ENCODE measurements at places on chromosomes 7 and 10.

- DNase-seq, result peak; percentile 56
Observed at GRCh38 chr10:101189461-101190401, 39.5 kb downstream of the LBX1 start.

DNA sequence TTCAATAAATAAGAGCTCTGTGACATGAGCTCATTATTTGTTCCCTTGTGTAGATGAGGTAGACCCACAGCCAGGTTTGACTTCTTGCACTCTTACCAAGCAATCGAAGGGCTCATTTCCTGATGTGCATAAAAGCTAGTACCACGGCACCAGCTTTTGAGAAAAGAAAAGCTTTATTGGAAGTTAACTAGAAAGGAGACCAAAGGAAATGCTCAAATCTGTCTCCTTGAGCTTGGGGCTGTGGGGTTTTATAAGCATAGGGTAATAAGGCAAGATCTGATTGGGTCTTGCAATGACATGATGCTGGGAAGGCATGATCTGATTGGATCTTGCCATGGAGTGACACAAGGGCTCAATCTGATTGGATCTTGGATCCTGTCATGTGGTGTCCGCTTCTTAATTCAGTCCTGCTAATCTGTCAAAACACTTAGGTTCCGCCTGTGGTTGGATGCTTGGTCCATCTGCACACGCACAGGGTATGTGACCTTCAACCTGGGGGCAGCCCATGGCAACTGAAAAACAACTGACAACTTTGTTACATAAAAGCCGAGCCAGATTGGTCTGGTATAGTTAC lies 47.8 kb upstream of the FRMD4A start:
- DNase-seq, result no peak

DNA sequence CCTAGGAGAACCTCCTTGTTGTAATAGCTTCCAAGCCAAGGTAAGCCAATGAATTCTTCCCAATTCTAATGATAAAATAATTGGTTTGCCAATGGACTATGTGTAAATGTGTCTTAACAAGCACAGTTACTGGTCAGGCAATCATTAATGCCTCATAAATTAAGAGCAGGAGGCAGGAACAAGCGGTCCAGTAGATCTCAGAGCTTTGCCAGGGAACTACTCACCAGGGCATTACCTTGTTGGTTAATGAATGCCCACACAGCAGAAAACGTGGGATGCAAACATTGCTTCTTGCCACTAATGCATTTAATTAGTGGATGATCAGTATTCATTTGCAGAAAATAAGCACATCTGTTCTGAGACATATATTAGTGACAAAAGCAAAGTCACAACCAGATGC lies 26.7 kb upstream of the ZNF800 start:
- no peak for DNase-seq

- no peak for DNase-seq
Observed at GRCh38 chr7:106652909-106653308, 8.0 kb downstream of the CCDC71L start.

DNA sequence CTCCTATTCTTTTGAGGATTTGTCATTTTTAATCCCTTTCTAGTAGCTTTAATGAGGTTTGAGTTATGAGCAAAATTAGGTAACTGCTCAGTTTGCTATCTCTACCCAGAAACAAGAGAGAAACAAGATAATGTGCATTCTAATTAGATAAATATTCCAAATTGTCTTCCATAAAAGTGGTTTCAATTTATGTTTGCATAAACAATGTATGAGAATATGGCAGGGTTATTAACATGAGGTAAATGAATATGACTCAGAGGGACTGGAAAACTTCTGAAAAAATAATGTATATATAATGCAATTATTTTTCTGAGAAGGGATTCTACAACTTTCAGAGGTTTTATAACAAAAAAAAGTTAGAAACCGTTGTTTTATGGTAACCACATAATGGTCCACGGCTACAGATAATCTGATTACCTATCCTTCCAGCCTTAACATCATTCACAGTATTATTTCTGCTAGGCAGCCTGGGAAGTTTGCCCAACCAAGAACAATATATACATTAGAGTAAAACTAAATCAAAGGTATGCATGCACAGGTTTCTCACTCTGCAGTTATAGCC lies 101.2 kb downstream of the CRPPA start:
- DNase-seq, result no peak

DNA sequence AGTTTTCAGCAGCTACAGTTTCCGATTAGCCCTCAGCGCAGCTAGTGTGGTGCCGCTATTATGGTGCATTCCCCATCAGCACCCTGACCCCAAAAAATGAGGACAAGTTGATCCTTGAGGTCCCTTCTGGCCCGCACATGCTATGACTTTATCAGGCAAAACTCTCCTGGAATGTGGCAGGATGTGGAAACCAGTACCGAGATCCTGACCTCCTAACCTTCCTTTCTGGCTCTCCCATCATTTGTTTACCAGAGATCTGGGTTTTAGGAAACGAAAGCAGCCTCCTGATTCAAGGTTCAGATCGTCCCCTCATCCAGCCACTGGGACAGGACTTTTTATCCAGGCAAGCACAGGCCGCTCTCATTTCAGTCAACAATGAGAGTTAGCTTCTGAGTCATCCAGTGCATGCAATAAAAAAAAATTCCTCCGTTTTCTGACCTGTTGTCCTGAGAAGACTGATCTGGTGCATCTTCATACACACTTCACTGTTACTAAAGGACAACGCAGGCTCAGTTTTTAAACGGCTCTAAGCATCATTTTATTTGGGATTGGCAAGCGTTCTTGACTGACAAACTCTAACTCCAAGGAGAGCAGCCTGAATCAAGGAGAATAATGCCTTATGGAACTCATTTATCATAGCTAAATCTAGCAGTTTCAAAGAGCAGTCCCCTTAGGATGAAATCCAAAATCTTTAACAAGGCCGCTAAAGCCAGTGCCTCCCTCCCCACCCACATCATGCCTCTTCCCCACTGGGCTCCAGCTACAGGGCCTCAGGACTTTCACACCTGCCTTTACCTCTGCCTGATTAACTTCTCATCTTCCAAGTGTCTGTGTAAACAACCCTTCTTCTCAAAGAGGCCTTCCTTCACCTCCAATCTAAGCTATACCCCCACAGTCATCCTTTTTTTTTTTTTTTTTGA lies 17.1 kb downstream of the PDLIM1 start:
- no peak for DNase-seq

- DNase-seq, result no peak
Observed at GRCh38 chr7:79403451-79403850, 50.0 kb downstream of the MAGI2 start.

DNA sequence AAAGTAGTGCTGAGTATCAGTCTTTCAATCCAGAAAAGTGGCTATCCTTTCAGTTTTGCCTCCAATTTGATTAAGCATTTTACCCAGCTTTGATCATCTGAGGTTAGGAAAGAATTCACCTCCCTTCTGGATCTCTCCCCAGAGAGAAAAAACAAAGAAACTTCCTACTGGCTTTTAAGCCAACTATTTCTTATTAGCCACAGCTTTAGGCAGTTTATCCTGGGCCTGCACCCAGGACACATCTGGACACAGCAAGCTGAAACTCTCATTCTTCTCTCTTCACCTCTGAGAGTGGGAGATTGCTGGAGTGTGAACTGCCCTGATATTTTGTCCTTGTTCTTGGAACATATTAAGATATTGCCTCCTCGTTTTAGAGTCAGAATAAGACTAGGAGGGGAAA lies 43.5 kb upstream of the LSM8 start:
- no peak for DNase-seq

- no peak for DNase-seq
Observed at GRCh38 chr7:149559711-149560110, 62.1 kb upstream of the ZNF746 start.

- DNase-seq, result no peak
Observed at GRCh38 chr7:120337308-120337907, 64.4 kb downstream of the KCND2 start.

All from iPS DF 19.7 (cell line).